Uterine smooth muscle cell (primary cell): ENCODE measurements at places on chromosomes 6 and 20. TPM values are rescaled to one million over a fixed set of nuclear protein-coding genes. Genes with fewer than 3 reads are reported as not detected.

The MYMX gene
- total RNA-seq = not detected in 2 replicates

The IRF4 gene
- under 0.01 TPM in 2 replicates for total RNA-seq

The LY6G6C gene
- total RNA-seq = not detected in 2 replicates

The LY6G6F gene
- not detected in 2 replicates for total RNA-seq

The LAMA2 gene
- 58.3 and 109 TPM in 2 replicates for total RNA-seq
